A172 (cell line): ENCODE measurements at places on chromosomes 16 and 17.

- DNase-seq = no peak
Measured at GRCh38 chr17:72619976-72620650, 472.4 kb downstream of the SLC39A11 start.

GRCh38 chr16:86823888-86824671, 245.7 kb downstream of the FOXL1 start:
- DNase-seq = peak; percentile 93

GRCh38 chr17:73773702-73774101, 129.5 kb upstream of the SDK2 start:
- peak; percentile 42 for DNase-seq

- DNase-seq = no peak
Measured at GRCh38 chr17:54974759-54975158, 6.2 kb downstream of the STXBP4 start.

DNA sequence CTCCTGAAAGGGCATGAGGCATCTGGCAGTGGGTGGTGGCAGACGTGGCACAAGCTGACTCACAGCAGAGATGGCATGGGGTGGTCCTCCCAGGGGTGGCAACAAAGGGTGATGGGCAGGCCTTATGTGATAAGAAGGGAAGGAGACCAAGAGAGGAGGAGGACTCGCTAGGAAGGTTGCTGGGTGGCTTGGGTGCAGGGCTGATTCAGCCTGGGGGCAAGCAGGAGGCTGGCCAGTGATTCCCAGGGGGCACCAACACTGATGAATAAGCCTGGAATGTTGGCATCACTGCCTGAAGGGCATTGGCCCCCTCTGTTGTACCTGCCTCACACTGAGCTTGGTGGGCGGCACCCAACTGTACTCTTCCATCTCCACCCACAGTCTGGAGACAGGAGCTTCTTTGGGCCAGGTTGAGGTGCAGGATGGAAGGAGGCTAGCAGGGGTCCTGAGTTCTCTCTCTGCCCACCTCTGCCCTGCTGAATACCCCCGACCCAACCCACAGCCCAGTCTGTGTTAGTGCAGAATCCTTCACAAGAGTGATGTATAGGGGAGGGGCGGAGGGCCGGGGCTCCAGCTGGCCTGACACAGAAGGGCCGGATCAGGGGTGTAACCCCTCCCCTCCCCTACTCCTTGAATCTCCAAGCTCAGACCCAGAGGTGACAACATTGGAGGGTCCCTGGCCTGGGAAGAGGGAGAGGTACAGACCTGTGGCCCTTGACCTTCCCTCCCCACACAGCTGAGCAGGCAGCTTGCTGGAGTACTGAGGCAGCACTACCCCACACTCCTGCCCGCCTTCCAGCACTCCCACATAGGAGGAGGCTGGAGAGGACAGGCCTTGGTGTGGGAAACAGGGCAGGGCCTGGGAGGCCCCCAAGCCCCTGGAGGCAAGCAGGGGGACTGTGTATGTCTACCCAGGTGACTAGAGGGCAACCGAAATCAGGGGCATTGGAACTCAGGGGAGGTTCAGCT, 2.6 kb downstream of the STAC2 start:
- DNase-seq = peak; percentile 73

DNA sequence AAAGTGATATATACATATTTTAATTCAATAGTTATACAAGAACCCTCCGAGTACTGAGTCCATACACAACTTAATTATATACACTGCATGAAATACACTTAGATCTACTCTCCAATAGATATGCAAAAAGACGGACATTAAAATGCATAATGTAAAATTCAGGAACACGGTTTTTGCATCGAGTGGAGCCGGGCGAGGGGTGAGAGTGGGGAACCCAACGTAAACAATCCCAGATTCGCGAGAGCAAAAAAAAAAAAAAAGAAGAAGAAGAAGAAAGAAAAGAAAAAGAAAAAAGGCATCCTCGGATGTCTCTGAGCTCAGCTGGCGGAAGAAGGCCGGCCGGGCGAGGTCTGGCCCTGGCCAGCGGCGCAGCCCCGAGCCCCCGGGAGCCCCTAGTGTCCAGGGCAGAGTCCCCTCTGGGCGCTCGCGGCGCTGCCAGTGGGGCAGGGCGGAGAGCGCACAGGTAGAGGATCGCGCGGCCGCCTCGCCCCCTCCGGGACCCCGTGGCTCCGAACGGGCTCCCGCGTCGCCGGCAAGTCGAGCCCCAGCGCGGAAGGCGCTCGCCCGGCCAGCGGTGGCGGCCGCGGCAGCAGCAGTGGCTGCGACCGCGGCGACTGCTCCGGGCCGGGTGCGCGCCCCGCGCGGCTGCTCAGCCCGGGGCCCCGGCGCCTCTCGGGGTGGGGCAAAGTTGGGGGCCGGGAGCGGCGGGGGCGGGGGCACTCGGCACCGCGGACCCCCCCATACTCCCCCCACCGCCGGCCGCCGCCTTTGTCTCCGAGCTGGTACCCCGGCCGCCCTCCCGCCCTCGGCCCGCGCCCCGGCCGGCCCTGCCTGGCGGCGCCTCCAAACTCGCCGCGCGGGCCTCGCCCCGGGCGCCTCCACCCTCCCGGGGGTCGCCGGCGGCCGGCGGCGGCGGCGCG, 9.6 kb upstream of the ZFHX3 start:
- DNase-seq = no peak

GRCh38 chr17:55533608-55534007, 22.4 kb upstream of the SMIM36 start:
- DNase-seq = no peak

DNA sequence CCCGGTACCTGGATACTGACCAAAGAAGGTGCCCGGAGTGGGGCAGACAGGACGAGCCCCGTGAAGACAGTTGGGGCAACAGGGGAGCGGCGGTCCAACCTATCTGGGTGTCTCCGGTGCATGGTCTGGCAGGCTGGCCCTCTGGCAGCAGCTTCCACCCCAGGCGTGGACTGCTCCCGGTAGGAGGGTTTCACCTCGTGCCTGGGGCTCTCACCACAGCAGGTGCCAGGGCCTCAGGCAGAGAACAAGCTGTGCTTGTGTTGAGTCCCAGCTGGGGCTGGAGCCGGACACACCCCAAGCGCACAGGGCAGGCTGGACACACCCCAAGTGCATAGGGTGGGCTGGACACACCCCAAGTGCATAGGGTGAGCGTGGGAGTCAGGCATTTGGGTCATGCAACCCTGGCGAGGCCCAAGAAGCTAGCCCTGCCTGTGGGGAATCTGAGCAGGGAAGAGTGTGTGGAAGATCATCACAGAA, 1.5 kb upstream of the FBXL16 start:
- DNase-seq = no peak

DNA sequence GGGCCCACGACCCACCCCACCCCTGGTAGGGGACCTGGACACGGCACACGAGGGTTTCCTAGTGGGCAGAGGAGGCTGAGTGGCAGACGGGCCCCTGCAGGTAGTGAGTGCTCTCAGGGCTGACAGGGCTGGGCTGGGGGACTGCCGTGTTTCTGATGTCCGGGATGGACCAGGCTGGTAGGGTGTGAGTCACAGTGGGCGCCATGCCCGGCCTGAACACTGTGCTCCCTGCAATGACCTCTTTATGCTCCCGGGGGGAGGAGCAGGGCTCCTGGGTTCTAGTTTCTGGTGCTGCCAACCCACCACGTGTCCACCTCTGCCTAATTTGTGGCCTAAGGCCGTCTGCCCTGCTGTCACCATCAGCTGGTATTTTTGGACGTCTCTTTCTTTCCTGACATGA, 26.3 kb downstream of the ARHGAP23 start:
- peak; percentile 97 for DNase-seq

DNA sequence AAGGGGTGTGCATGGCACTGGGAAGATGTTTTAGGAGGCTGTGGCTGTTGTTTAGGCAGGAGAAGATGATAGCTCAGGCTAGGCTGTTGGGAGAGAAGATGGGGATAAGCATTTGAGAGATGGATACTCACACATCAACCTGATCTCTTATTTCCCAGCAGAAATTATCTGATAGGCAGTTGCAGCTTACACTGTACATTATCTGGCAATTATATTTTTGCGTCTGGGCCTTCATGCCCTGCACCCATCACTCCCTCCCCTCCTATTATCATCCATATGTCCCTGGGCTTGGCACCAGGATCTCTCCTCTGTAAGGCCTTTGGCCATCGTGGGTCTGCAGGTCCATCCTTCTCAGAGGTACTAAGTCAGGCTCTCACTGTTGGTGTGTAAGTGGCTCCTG, 401.0 kb upstream of the EEF2KMT start:
- DNase-seq = no peak

DNA sequence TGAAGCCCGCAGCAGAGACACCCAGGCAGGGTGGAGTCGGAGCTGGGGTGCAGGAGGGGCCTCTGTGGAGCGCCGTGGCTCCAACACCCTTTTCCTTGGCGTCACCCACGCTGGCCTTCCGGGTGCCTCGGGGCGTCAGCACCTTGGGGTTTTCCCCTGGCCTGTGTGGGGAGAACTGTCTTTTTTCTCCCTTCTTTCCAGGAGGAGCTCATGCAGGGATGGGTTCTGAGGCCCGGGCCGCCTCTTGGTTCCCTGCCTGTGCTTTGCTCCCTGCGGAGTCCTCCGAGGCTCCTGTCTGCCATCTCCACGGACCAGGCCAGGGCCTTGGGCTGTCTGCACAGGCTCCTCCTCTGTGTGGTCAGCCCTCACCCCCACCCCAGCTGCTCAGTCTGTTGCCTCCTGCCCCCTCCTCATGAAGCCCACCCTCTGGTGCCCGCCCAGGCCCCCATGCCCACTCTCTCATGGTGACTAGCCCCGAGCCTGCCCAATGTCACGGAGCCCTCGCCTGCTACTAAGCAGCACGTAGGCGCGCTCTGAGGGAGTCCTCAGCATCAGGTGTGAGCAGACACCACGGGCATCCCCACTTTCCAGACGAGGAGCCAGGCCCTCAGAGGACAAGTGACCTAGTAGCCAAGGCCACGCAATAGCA, 5.0 kb downstream of the KATNB1 start:
- DNase-seq = no peak

- DNase-seq = peak; percentile 91
Measured at GRCh38 chr16:86398622-86399021, 111.7 kb upstream of the FOXF1 start.

DNA sequence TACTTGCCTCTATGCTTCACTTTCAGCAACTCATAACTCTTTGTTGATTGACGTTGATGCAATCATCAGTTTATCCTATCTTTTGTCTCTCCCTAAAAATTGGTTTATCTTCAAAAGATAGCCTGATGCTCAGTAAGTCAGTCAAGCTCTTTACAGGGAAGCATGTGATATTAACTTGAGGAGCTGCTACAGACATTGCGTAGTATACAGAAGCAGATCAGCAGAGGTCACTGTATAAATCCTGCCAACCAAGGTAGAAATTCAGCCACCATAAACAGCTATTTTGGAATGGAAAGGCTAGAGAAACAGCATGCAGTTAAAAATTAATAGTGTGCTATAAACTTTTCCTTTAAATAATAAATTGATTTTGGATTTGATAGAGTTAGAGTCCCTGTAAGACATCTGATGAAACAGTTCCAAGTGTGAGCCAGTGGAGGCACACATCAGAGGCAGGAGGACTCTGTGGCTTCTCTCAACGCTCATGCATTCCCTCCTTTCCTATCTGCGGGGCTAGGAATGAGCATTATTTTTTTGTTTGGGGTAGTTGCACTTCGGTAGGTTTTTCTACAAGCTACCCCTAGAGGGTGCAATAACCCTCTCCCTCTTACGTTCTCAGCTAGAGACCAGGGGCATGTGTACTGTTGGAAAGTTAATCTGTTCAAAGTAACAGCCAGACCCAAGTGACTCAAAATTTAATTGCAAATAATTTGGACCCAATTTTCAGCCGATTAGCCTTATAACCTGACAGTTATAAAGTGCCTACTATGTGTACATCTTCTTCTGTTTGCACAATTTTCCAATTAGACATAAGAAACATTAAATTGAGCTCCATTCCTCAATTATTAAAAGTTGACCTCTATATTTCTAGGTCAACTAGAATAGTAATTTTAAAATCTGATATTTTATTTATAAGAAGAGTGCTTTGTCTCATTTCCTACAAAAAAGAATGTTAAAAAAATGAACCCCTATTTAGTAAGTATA, 647.7 kb upstream of the SOX9 start:
- peak; percentile 77 for DNase-seq

- DNase-seq = no peak
Measured at GRCh38 chr16:52783616-52784015, 236.7 kb upstream of the TOX3 start.

- peak; percentile 37 for DNase-seq
Measured at GRCh38 chr16:57736419-57737351, 1.1 kb downstream of the KATNB1 start.

DNA sequence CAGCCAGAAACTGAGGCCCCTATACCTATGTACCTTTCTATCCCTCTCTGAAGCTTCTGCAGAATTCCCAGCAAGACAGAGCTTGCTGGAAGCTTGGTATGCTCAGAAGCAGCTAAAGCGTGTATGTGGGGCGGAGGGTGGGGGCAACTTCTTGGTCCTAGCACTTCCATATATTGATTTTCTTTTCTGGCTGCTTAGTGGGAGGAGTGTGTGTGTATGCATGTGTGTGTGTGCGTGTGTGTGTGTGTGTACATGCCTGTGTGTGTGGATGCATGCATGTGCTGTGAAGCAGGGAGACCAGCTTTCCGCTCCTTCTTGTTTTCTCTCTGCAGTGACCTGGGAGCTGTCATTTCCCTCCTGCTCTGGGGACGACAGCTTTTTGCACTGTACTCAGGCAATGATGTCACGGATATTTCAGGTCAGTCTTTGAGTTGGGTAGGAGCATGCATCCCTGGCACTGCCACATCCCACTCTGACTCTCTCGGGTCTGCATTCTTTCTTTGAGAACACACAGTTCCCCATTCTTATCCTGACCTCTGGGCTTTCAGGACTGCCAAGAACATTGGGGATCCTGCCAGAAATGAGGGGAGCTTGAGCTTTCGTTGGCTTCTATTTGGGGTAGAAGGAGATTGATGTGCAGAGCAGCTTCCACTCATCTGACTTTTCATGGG, 10.7 kb downstream of the HPR start:
- DNase-seq = no peak

DNA sequence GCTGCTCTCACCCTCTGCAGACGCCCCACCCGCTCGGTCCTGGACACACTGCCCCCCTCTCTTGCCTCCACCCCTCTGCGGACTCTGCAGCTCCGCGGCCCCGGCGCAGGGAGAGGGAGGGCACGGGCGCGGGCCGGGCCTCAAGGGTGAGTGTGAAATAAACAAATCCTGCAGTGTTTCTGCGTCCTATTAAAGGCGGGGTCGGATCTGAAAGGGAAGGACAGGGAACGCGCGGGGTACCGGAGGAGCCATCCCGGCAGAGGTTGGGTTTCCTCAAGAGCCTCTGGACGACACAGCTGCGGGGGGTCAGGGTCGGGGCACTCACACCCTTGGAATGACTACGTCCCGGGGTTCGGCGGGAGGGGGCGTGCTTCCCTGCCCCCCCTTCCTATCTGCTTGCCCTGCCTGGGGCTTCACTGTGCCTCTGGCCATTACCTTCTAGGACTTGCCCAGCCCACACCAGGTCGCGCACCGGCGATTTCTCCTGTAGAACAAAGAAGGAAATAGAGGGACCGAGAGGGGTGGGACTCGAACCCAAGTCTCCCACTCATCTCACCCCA, 466 bp upstream of the HSF4 start:
- no peak for DNase-seq
